ENCODE measurements at places on chromosomes 3 and 15.

- DNase-seq, result no peak
Observed at GRCh38 chr15:67066041-67066958, 898 bp downstream of the SMAD3 start.

- peak; percentile 45 for DNase-seq
Observed at GRCh38 chr15:23642413-23643044, 5.1 kb downstream of the MAGEL2 start.

DNA sequence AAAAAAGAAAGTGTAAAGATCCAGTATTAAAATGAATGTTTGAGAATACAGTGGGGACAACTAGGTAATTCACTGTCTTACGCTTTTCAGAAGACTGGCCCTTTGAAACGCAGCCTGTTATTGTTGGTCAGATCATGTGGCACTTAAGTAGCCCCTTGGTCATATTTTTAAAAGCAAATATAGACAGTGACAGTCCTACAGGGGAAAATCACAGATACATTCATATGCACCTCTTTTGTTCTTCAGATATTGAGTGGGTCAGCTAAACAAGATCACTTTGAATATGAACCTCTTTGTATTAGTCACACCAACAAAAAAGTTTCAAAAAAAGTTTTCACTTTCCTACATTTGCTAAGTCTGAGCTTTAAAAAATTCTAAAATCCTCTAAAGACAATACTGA lies 36.0 kb downstream of the TIGIT start:
- DNase-seq, result no peak

GRCh38 chr3:72329354-72329753 lies 518.9 kb downstream of the SHQ1 start:
- DNase-seq, result peak; percentile 52

DNA sequence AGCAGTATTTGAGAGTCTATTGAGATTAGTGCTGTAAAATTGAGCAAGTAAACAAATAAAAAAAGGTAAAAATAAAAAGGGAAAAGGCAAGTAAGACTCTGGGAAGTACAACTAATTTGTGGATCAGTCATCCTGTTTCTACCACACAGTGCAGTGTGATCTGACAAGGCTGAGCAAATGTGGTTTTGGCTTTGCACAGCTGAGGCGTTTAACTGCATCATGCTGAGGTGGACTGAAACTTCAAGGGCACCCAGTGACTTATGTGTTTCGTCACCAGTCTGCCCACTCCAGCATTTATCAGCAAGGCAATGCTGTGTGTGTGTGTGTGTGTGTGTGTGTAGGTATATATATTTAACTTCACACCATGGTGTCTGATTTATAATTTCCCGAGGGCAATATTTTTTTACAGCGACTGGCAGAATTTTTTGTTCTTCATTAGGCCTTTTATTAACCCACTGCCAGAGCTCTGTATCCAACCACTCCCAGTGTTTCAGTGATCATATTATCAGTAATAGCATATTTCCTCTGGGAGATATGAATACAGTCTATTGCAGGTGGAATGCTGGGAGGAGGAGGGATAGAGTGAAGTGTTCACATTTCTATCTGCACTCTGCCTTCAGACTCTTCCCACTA lies 131.5 kb upstream of the SATB1 start:
- no peak for DNase-seq

DNA sequence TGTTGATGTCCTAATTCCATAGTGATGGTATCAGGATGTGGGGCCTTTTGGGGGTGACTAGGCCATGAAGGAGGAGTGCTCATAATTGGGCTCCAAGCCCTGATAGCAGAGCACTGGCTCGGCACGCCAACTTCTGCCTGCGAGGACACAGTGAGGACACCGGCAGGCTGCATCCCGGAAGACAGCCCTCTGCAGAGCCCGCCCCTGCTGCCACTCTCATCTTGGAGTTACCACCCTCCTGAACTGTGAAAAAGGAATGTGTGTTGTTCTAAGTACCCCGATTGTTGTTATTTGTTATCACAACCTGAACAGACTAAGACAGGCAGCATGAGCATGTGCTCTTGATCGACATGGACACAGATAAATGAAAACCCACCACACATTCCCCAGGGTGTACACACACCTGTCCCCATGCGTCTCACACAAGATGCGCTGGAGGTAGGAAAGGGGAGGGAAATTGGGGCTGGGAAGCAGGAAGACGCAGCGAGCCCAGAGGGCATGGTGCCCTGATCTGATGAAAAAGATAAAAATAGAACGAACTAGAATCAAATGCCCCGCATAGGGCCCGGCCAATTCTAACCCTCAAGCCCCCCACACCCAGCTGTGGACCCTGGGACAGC lies 40.1 kb downstream of the RPN1 start:
- no peak for DNase-seq

DNA sequence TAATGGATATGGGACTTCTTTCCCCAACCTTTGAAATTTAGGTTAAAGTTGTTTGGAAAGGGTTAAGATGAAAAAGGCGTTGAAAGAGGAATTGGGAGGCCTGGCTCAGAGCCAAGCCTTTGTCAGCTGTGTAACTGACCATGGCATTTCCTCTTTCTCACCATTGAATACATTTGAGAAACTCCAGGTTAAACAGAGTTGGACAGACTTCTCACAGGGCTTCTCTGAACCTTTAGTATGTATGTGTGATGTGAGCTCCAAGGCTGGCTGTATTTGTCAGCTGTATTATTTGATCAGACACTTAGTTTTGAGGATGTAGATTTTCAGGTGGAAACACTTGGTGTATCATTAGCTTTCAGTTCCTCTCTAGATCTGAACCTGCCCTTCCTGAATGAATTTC lies 136.4 kb upstream of the GOLGA6L4 start:
- DNase-seq, result peak; percentile 35

DNA sequence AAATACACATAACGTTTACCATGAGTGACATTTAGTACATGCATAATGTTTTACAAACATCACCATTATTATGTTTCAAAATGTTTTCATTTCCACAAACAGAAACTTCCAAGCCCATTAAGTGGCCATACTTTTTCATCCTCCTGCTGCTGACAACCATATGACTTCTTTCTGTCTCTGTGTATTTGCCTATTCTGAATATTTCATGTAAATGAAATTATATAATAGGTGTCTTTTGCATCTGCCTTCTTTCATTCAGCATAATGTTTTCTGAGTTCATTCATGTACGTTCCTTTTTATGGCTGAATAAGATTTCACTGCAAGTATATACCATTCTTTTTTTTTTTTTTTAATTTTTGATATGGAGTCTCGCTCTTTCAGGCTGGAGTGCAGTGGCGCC lies 209.0 kb downstream of the DOCK3 start:
- DNase-seq, result no peak

DNA sequence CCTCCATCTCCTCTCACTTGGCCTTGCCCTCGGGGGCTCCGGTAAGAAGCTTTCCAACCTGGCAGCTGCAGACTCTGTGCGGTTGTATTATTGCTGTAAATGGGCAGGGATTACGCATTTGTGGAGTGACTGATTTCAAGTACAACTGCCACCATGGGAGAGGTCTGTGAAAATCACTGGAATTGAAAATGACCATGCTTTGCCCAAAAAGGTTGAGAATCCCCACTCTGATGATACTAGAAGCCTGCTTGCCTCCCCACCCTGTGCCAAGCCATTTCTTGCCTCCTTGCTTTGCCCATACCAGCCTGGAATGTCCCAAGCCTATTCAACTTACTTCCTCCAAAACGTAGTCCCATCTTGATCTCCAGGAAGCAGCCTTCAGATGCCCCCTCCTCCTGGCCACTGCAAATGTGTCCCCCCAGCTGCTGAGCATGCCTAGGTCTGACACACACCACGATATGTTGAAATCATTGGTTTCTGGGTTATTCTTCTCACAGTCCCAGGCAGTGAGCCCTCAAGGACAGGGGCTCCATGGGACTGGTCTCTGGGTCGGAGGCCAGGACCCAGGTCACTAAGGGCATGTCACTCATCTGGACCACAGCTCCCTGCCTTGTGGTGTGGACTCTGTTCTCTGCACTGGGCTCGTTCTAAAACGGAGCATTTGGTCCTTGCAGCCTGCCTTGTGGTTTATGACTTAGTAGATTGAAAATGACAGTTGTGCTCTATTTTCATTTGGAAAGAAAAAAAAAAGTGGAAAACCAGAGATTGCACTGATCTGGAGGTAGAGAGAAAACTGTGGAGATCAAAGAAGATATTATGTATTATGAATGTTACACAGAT lies 42.9 kb downstream of the SMAD3 start:
- DNase-seq, result no peak

GRCh38 chr3:48202632-48203031 lies 14.4 kb upstream of the CDC25A start:
- DNase-seq, result no peak

DNA sequence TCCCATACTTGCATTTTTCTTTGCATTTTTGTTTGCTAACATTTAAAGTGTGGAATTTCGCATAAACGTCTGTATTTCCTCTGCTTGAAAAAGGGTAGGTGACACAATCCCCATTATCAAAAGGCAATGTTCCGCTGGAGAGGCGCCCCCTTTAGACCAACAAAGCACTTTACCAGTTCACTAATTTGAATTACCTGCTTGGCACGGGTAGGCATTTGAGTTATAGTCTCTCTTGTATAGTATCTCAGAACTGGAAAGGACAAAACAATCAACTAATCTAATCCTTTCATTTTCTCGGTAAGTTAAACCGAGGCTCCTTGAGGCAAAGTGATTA lies 775 bp upstream of the CCDC39 start:
- no peak for DNase-seq

DNA sequence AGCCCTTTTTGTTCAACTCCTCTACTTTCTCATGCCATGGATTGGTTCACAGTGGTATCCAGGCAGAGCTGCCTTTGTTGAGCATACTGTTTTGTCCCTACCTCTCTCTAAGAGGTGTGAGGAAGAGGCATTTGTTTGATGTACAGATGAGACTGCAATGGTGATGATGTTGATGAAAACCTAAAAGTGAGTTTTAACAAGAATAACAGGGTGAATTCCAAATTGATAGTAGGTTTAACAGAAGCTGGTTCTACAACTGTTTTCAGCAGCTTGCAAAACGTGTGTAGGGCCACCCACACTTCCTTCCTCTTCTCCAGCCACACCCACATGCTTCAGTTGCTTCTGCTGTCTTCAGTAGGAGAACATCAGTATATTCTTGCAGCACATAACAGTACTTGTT lies 10.2 kb downstream of the SNRK start:
- DNase-seq, result no peak

DNA sequence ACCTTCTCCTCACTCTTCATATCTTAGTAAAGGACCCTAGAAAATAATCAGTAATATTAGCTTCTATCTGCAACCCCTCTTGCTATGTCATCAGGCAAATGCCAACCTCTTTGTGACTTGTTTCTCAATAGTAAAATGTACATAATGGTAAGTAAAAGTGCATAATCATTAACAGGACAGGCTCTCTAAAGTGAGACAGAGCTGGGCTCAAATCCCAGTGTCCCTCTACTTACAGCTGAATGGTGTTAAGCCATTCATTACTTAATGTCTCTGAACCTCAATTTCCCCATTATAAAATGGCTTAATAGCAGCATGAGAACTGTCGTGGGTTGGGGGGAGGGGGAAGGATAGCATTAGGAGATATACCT lies 62.6 kb upstream of the ATP11B start:
- no peak for DNase-seq

GRCh38 chr15:82933576-82933975 lies 18.9 kb downstream of the HOMER2 start:
- DNase-seq, result no peak

DNA sequence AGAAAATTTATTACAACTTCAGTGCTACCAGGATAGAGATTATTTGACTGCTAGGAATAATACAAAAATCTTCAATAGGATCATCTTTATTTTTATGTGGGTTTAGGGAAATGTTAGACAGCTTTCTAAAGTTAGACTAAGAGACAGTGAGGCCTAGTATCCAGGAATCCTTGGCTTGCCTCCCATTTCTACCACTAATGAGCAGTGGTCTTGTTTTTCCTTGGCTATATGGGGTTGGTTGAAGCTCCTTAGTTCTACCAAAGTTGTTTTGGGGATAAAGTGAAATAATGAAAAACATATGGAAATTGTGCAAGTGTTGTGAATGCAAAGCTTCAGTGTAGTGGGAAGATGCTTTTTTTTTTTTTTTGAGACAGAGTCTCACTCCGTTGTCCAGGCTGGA lies 16.8 kb downstream of the AP4E1 start:
- no peak for DNase-seq

DNA sequence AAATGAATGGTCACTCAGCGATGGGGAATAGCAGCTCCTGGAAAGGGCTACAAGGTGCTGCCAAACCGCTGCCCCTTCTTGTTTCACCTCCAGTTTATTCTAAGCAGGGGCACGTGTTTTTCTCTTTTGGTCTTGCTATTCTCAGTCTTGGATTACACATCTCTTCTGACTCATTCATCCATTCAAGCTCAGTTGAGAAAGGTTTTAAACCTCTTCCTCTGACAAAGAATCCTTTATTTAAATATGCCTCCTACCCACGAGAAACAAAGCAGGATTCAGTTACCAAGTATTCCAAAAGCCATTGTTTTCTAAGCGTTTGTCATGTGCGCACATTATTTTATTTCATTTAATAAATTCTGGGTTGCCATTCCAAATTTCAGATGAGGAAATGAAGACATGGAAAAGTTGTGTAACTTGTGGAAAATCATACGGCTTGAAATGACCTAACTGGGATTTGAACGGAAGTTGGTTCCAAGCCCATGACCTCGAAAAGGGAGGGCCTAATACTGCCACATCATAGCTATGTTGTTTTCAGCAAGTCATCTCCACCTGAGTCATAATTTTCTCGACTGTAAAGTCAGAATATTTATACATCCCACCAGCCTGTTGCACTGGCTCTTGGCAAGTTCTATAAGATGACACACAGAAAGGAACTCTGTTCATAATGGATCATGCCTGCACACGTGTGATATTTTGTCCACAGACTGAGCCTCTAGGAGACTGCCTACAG lies 292.0 kb upstream of the SLCO3A1 start:
- no peak for DNase-seq

DNA sequence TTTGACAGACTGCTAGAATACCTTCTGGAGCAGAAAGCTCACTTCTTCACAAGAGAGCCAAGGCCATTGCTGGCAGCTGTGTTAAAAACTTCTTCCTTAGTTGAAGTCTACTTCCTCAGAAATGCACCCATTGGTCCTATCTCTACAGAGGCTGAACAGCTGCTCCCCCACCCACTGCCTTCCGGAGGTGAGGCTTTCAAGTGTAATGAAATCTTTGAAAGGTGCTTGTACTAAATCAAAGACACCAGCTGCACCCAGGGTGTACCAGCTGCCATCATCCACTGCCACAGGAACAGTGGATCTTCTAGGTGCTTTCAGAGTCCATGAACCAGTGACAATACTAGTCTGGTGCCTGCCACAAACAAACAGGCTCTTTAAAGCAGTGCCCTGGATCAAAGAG lies 26.4 kb upstream of the HERC1 start:
- no peak for DNase-seq
